ENCODE measurements at places on chromosomes 5 and 9. TPM values are rescaled to one million over a fixed set of nuclear protein-coding genes. Genes with fewer than 3 reads are reported as not detected.

GRCh38 chr5:124044613-124045012 lies 532.6 kb downstream of the CSNK1G3 start:
- no peaks in the 10 kb centered on the region for H3K4me1 ChIP-seq
- H3K27me3 ChIP-seq, result no peaks in the 10 kb centered on the region
- no peak for DNase-seq
- H3K27ac ChIP-seq, result no peak overlapping the region

Gene MAT2B
- total RNA-seq, result 63.1 TPM

DNA sequence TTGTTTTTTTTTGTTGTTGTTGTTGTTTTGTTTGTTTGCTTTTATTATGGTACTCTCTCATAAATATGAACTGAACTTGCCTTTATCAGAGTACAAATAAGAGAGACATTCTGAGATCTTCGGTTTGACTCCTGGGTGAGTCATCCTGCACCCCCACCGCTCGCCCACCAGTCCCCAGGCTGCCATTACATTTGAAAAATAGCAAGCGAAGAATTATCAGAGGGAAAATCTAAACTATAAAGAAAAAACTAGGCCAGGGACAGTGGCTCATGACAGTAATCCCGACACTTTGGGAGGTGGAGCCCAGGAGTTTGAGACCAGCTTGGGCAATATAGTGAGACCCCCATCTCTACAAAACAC lies 122.1 kb upstream of the MAP3K1 start:
- H3K36me3 ChIP-seq, result no peaks in the 10 kb centered on the region
- no peak overlapping the region for H3K27ac ChIP-seq
- no peak overlapping the region for H3K4me3 ChIP-seq
- no peaks in the 10 kb centered on the region for H3K4me1 ChIP-seq

GRCh38 chr9:3955305-3955687 lies 344.6 kb downstream of the GLIS3 start:
- H3K36me3 ChIP-seq, result no peaks in the 10 kb centered on the region
- no peak for DNase-seq
- no peaks in the 10 kb centered on the region for H3K27me3 ChIP-seq

- no peak overlapping the region for H3K27ac ChIP-seq
- H3K36me3 ChIP-seq, result no peaks in the 10 kb centered on the region
- H3K27me3 ChIP-seq, result no peaks in the 10 kb centered on the region
- H3K4me3 ChIP-seq, result no peak overlapping the region
- H3K4me1 ChIP-seq, result peaks cover 8% of the 10 kb centered on the region
- no peak for DNase-seq
Observed at GRCh38 chr5:119343766-119344165, 12.1 kb upstream of the TNFAIP8 start.

Gene MEIKIN
- not detected for total RNA-seq

DNA sequence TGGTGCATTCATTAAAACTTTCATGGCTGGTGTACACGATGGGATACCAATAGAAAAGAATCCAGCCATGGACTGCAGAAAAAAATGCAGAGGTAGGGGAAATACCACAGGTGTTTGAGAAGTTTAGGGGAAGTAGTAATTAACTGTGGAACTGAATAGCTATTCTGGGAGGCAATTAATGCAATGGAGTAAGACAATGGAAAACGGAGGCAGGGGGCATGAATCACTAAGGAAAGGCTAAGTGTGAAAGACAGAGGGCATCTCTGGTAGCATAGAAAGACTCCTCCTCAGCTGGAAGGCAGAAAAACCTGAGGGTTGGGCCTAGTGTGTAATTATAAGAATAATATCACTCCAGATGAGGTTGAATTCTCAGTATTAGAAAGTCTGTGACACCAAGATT lies 30.9 kb upstream of the NPR3 start:
- no peak for DNase-seq
- H3K4me1 ChIP-seq, result no peaks in the 10 kb centered on the region
- no peak overlapping the region for H3K4me3 ChIP-seq
- no peaks in the 10 kb centered on the region for H3K36me3 ChIP-seq
- H3K27ac ChIP-seq, result no peak overlapping the region
